ENCODE measurements at places on chromosomes 7 and 10.

DNA sequence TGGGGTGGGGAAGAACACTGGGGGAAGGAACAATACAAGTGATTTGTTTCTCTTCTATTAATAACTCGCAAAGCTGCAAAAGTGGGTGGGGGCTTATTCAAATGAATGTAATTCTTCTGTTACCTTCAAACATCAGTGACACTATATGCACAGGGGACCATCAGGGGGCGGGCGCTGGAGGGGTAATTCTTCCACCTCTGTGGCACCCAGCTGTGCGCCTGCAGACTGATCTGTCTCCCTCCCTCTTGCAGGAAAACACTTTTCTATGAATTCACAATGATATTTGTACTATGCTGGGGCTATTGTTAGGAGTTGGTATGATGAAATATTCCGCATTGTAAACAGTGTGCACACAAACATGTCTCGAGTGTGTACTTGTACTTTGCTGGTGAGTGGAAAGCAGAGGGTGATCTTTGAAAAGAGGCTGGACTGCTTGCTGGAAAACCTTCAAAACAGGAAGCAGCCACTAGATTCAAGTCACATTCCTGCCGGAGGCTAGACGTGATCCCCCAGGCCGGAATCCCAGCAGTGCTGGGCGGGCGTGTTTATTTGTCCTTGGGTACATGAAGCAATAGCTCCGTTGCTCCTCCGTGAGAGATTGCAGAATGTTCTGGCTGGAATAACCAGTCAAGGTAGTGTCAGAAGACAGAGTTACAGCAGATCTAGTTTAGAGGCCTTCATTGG is 15.8 kb upstream of the BNIP3 start:
- H3K27me3 ChIP-seq, result peaks cover 1% of the 10 kb centered on the region
- no peak overlapping the region for H3K27ac ChIP-seq
- no peaks in the 10 kb centered on the region for H3K4me1 ChIP-seq

DNA sequence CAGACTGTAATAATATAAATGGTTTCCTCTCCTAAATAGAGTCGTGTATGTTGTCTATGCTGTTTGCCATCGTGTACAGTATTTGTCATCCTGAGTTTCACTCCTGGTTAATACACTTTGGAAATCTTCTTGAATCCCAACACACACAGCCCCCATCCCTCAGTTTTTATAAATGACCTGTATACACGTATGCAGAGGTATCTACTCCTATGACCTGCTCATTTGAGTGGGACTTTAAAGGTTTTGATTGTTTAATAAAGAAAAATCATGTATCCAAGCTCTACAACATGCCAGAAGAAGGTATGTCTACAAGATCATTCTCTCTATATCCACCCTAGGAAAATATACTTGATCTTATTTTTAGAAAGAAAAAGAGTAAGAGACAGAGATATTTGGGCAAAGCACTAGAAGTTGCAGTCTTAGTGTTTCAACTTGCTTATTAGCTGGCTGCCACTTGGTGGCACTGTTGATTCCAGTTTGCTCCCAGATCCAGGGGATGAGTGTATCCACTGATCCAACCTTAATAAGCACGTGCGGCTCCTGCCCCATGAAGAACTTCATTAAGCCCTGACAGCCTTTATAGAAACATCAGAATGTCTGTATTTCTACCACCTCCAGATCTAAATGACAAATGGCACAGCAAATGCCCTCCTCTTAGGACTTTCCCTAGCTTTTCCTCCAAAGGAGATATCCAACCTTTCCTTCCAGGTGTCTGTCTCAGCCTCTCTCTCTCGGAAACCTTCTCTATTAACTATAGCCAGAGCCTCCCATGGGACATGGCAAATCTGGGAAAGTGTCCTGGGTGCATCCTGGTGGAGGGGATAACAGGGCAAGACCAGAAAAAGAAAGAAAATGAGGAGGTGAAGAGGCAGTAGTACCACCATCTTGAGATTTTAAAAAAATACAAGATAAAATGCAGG is 181.6 kb upstream of the NEBL start:
- H3K4me3 ChIP-seq, result no peak overlapping the region
- H3K4me1 ChIP-seq, result no peaks in the 10 kb centered on the region
- no peaks in the 10 kb centered on the region for H3K36me3 ChIP-seq
- DNase-seq, result peak; percentile 22
- H3K27ac ChIP-seq, result no peak overlapping the region

- peaks cover 29% of the 10 kb centered on the region for H3K4me1 ChIP-seq
- H3K27me3 ChIP-seq, result no peaks in the 10 kb centered on the region
- peaks cover 32% of the 10 kb centered on the region for H3K36me3 ChIP-seq
- H3K4me3 ChIP-seq, result peak overlapping the region; percentile 92
Observed at GRCh38 chr10:125720002-125720382, 483 bp downstream of the EDRF1 start.

DNA sequence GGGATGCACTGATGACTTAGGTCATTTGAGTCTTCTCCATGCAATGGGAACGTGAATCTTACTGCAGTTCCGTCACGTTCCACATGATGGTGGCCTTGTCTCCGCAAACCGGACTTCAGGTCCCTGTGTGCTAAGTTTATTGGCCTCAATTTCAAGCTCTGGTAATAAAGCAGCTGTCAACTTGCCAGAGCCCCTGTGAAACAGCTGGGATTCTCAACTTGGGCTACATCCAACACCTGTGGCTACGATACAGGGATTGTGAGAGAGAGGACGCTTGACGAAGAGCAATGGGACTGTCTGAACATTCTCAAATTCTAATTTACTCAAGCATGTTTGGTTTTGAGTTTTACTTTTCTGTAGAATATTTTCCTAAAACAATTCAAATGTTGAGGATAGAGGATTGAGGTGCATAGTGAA is 174.2 kb downstream of the PTN start:
- no peaks in the 10 kb centered on the region for H3K36me3 ChIP-seq
- H3K27ac ChIP-seq, result no peak overlapping the region
- no peak for DNase-seq

DNA sequence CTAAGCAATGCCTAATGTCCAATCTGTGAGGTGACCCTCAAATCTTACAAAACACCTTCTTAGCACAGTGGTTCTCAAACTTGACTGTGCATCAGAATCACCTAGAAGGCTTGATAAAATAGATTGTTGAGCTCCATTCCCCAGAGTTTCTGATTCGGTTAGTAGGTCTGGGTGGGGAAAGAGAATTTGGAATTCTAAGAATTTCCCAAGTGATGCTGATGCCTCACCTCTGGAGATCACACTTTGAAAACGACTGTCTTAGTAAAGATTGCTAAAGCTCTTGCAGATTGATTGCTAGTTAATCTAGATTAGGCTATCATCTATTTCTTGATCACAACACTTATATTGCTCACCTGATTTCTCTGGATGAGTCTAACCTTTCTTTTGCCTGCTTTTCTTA is 126.6 kb downstream of the PCLO start:
- H3K36me3 ChIP-seq, result no peaks in the 10 kb centered on the region
- H3K27ac ChIP-seq, result no peak overlapping the region
- no peak overlapping the region for H3K4me3 ChIP-seq
- H3K4me1 ChIP-seq, result no peaks in the 10 kb centered on the region
- H3K27me3 ChIP-seq, result no peaks in the 10 kb centered on the region
- no peak for DNase-seq

- peak overlapping the region; percentile 17 for H3K4me3 ChIP-seq
- peak overlapping the region; percentile 76 for H3K27ac ChIP-seq
- H3K4me1 ChIP-seq, result peaks cover 34% of the 10 kb centered on the region
- H3K27me3 ChIP-seq, result no peaks in the 10 kb centered on the region
- H3K36me3 ChIP-seq, result peaks cover 13% of the 10 kb centered on the region
Observed at GRCh38 chr10:75145590-75145989, 34.1 kb downstream of the SAMD8 start.

DNA sequence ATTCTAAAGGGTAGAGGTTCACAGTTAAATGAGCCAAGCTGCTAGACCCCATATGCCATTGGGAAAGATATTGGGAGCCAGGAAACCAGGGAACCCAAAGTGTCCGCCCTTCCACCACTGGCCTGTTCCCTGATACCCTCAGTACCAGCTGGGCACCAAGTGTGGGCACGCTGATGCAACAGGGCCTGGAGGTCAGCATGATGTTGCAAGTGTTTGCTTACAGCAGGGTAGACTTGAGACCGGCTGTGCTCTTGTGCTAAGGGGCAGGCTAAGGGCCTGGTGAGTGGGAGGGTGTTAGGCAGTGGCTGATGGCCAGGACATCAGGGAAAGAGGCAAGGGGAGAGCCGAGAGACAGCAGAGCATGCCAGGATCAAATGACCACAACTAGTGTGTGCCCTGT is 21.0 kb upstream of the MYL7 start:
- no peaks in the 10 kb centered on the region for H3K36me3 ChIP-seq
- no peaks in the 10 kb centered on the region for H3K4me1 ChIP-seq
- no peak overlapping the region for H3K4me3 ChIP-seq
- no peak for DNase-seq
- H3K27me3 ChIP-seq, result peaks cover 14% of the 10 kb centered on the region

GRCh38 chr10:113045147-113046055 is 95.4 kb downstream of the TCF7L2 start:
- H3K4me1 ChIP-seq, result peaks cover 5% of the 10 kb centered on the region
- H3K27me3 ChIP-seq, result peaks cover 15% of the 10 kb centered on the region
- H3K27ac ChIP-seq, result no peak overlapping the region
- H3K4me3 ChIP-seq, result no peak overlapping the region
- no peak for DNase-seq

DNA sequence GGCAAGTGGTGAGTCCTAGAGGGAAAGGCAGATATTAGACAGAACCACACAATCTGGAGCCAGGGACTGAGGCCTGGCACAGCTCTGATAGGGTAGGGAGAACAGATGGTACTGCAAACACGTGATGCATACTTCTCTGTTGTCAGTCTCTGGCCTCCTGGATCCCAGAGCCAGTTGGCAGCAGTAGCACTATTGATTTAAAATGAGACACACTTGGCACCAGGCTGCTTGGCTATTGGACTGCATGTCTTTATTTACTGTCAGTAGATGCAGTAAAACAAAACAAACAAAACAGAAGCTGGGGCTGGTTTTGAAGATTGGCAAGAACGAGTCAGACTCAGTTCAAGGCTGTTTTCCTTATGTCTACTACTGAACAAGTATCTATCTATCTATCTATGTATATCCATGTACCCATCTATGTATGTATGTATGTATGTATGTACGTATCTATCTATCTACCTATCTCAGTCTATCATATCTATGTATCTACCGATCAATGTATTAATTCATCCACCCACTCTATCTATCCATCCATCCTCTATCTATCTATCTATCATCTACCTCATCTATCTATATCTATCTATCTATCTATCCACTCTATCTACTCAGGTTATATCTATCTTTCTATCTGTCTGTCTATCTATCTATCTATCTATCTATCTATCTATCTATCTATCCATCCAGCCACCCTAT is 23.4 kb upstream of the MGAM2 start:
- no peak overlapping the region for H3K27ac ChIP-seq
- H3K27me3 ChIP-seq, result no peaks in the 10 kb centered on the region
- H3K36me3 ChIP-seq, result no peaks in the 10 kb centered on the region
- no peak overlapping the region for H3K4me3 ChIP-seq
- H3K4me1 ChIP-seq, result no peaks in the 10 kb centered on the region

- H3K27ac ChIP-seq, result no peak overlapping the region
- H3K4me1 ChIP-seq, result no peaks in the 10 kb centered on the region
- H3K27me3 ChIP-seq, result no peaks in the 10 kb centered on the region
- H3K36me3 ChIP-seq, result no peaks in the 10 kb centered on the region
- H3K4me3 ChIP-seq, result no peak overlapping the region
Observed at GRCh38 chr7:126574276-126575250, 678.2 kb downstream of the GRM8 start.

DNA sequence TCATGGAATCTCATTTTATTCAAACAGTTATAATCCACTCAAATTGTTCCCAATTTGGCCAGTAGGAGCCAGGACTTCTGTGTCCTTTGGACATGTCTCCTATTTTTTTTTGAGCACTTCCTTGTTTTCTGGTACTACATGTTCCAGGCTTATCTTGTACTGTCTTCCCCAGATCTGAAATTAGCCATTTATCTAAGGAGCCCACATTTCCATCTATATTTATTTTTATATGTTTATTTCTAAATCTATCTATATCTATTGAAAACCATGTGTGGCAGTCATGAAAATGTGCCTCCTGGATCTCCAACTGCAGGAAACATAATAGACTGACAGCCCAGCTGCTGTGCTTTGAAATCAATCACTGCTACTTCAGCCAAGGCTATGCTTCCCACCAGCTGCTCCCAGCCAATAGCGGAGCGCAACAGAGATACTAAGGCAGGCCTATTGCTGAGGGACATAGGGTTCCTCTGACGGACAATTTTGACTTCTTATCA is 147.1 kb downstream of the LRRC4 start:
- no peak overlapping the region for H3K27ac ChIP-seq
- H3K4me3 ChIP-seq, result no peak overlapping the region
- peaks cover 5% of the 10 kb centered on the region for H3K36me3 ChIP-seq
- no peak for DNase-seq
- H3K27me3 ChIP-seq, result no peaks in the 10 kb centered on the region

DNA sequence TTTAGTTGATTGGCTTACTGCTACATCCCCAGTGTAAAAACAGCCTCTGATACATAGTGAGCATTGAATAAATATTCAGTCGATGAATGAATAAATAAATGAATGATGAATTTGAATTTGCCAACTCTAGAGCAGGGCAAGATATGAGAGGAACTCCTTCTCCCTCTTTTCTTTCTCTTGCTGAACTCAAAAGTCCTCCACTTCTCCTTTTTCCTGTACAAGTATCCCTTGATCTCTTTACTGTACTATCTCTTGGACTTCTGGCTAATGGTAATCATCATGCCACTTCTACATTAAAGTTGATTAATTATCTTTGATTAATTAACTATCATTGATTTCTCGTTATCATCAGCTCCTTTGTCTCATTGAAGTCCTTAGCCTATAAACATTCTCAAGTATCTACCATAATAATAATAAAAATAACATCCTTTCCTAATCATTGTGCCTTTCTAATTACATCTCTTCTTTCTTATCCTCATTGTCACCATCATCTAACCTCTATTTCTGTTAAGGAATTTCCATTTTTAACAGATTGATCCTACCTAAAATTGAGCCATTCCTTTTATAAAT is 10.6 kb downstream of the CPED1 start:
- DNase-seq, result no peak
- no peak overlapping the region for H3K4me3 ChIP-seq
- peaks cover 19% of the 10 kb centered on the region for H3K27me3 ChIP-seq

DNA sequence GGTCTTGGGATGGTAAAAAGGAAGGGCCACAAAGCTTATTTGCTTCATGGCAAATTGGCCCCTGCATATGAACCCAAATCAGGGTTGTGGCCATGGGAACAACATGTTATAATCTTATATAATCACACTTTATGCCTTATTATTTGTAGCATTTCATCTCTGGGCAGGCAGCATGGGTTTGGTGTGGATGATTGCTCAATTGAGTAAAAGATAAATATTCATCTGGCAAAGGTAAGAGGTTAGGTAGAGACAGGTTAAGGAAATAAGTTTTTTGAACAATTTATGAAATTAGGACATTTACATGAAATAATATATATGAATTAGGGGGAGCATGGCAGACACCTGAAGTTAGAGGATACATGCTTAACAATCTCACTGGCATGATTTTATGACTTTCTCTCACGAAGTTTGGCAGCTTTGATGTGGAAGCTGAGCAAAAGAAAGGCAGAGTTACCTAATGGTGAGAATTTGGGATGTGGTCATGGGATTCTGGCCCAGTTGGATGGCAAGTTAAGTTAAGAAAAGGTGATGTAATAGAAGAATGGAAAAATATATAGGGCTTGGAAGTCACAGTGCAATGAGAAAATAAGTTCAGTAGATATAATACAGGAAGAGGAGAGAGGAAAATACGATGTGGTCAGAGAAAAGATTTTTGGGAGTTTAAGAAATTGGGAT is 88.1 kb upstream of the FAM3C start:
- no peak overlapping the region for H3K27ac ChIP-seq
- no peaks in the 10 kb centered on the region for H3K27me3 ChIP-seq
- DNase-seq, result no peak
- no peaks in the 10 kb centered on the region for H3K36me3 ChIP-seq
- no peak overlapping the region for H3K4me3 ChIP-seq
- H3K4me1 ChIP-seq, result peaks cover 2% of the 10 kb centered on the region
